ENCODE measurements at places on chromosomes 6 and 20.

- no peak for DNase-seq
Measured at GRCh38 chr6:15207923-15208322, 37.9 kb upstream of the JARID2 start.

GRCh38 chr6:159681191-159681880 is 11.7 kb downstream of the SOD2 start:
- no peak for DNase-seq

DNA sequence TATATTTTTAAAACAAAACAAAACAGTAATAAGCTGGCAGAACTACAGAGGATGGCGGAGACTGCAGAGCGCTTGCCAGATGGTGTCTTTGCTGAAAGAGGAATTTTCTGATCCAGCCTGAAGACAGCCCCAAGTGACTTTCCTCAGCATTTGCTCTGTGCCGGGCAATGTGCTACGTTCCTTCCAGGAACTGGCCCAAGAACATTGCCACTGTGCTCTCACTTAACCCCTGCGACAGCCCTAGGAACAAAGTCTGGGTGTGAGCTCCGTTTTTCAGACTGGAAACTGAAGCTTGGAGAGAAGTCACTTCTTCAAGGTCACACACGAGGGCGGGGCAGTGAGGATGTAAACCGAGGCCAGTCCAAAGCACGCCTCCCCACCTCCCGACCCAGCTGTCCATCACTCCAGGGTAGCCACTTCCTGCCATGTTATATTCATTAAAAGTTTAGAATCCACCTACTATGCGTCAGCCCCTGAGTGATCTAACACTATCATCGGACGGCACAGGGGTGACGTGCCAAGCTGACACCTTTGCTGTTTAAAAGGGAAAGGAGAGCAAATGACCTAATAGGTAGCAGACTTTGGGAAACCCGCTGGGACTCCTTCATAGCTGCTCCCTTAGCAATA is 22.3 kb upstream of the BMP7 start:
- DNase-seq, result no peak

DNA sequence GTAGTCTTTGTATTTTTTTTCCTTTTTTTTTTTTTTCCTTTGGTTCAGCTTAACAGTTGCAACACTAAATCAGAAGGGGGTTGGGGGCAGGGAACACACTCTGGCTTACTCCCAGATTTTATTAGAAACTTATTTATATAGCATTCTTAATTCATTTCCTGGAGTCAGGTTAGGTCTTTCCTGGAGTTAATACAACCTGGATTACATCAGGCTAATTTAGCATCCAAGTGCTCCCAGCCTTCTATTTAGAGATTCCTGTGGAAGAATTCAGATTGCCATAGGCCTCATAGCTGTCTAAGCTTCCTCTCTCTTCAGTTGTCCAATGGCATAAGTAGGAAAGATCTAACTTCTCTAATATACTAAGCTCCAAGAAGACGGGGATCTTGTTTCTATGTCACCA is 35.8 kb upstream of the PKHD1 start:
- no peak for DNase-seq

DNA sequence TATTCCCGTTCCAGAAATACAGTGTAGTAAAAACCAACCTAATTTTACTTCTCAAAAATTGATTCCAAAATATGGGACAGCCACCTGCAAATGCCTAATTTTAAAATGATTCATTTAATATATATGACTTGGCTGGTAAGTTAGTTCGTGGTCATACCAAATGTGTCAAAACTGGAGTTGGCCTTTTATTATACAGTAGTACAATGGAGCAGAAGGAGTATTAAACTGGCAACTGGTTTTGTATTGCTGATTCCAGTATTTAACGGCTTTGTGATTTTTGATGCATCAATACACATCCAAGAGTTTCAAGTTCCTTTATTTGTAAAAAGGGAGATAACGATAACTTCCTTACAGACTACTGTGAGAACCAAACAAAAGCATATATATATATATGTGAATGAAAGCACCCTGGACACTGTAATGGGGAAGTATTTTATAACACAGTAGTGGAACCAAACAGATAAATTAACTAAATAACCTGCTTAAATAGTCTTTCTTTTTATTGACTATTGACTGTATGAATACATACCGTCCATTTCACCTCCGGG is 24.8 kb downstream of the SAMHD1 start:
- DNase-seq, result no peak

DNA sequence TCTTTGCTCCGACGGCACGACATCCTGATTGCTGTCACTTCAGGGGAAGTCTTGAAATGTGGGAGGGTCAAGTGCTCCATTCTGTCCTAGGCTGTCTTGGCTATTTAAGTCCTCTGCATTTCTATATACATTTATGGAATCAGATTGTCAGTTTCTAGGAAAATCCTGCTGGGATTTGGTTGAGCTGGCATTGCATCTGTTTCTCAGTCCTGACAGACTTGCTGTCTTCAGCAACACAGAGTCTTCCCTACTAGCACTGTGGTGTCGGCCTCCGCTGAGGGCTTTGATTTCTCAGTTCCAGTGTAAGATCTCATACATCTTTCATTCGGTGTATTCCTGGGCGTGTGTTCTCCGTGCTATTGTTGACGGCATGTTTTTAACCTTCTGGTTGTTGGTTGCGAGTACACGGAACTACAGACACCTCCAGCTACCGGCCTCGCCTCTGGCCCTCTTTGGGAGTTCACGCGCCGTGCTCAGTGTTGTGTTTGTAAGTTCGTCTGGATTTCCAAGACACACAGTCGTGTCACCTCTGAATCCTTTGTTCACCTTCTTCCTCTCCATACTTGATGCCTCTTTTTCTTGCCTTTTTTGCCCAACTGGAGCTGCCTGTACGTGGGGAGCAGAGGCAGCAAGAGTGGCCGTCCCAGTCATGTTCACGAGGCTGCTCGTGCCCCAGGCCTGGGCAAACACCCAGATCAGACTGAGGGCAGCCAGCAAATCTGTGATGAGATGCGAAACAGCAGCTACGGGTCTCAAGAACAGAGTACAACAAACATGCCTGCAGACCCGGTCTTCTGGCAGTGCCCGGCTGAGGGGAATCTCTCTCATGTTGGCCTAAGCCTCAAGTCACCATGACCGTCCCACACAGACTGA is 92.8 kb downstream of the TAF4 start:
- DNase-seq, result no peak

DNA sequence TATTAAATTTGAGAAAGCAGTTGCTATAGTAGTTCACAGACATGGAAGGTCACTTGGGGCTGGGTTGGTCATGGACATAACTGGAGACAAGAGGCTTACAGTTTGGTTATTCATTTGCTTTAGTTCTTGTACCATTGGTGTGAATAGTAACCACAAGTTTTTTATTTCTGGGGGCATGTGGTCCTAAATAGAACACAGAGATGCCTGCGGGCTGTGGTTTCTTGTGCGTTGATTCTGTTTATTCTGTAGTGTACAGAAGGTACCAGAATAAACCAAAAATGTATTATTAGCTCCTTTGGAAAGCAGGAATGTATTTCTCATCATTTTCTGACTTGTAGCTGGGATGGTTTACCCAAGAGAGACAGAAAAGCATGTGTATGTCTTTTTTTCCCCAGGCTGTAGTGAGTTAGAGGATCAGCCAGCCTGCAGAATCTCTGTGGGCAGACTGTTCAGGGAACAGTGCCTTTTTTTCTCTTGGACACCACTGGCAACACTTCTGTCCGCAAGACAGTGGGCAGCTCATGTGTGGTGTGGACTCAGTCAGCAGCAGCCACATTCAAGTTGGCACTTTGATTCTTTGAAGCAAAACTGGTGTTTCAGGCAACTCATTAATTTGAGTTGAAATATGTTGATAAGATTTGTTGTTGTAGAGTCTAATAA is 122.1 kb downstream of the LRRC1 start:
- DNase-seq, result no peak

DNA sequence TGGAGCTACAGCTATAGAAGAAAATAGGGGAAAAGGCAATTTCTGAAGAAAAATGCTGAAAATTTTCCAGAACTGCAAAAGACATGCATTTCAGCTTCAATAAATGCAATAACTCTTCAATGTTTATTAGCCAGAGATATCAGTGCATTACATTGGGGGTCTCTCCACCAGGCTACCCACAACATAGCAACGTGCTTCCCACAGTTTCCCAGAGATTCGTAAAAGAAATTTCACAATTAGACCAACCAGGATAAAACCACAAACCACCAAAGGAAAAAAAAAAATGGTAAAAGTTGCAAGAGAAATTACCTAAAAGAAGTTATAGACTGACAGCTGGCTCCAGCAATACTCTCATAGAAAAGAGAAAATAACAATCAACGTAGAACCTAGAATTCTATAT is 16.0 kb downstream of the LY86 start:
- DNase-seq, result no peak

DNA sequence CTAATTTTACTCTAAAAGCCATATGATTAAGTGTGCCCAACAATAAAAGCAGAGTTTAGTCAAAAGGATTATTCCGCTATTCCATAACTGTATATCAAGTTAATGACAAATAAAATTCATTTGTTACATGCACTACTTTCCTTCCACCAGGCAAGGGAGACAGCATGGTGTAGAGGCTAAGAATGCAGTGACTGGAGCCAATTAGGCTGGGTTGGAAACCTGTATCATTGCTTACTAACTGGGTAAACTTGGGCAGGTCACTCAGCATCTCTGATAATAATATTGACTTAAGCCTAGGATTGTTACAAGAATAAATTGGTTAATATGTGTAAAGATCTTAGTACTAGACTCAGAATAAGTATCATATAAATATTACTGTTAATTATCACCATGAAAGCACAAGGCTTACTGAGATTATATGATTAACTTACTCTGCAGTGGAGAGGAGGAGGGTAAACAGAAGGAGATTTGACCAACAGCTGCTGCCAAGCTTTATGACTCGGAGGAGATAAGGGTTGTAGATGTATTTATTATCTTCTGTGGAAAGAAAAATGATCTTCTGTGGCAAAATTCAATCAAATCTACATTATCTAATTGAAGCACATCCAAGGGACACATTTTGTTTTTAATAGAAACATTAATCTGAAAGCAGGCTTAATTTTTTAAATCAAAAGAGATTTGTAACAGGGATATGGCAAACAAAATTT is 1459.9 kb downstream of the GRIK2 start:
- DNase-seq, result no peak

- DNase-seq, result peak; percentile 69
Measured at GRCh38 chr20:62795023-62795761, 1.1 kb upstream of the MRGBP start.

- no peak for DNase-seq
Measured at GRCh38 chr20:17059465-17059864, 167.4 kb upstream of the PCSK2 start.

DNA sequence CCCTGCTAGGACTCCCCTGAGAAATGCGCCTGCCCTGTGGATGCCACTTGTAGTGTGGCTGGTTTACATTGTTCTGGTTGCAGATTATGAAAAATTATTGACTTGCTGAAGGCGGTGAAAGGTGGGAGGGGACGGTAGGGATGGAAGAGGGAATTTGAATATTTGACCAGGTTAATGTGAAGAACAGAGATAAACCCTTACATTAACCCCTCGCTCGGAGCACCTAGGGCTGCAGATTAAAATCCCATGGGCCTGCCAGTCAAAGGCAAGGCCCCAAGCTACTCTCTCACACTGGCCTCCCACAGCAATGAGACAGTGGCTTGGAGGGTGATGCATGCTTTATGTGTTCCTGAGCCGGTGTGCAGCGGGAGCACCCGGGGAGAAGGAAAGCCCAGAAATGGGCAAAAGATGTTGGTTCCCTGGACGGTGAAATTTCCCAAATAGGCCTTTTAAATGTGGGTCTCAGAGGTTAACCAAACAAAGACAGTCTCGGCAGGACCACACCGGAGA is 2.5 kb downstream of the FOXF2 start:
- DNase-seq, result no peak

DNA sequence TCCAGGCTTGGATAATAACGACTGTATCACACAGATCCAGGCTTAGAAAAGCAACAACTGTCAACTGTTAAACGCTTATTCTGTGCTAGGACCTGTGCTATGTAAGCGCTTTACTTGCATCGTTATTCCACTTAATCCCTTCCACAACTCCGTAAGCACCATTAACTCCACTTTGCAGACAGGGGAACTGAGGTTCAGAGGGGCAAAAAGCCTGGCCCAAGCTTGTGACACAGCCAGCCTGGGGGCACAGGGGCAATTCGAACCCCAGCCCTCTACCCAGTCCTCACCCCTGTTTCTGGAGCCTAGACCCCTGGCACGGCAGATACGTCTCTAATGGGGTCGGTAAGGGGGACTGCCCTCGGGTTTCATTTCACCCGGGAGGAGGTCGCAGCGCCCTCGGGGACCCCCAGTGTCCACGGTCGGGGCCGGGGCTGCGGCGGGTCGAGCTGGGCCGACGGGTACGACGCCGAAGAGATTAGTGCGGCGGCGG is 411 bp downstream of the DSN1 start:
- peak; percentile 7 for DNase-seq

DNA sequence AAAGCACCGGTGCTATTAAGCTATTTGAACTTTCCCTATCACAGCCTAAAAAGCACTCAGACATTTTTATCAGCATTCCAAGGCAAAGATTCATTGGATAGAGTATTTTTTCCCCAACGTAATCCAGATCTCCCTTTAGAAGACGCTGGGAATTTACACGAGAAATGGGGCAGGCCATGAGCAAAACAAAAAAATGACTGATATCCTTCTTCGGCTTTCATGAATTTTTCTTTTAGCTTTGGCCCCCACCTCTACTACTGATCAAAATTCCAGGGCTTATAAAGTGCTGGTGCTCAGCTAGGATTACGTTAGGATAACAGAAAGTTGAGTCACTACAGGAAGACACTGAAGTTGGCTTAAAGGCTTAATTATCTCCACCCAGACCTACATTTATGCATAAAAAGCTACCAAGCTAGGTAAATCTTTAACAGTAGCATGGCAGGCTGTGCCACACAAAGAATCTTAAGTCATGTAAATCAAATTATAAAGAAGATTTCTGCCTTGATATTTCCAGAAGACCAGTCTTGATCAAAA is 418.5 kb upstream of the BTBD3 start:
- no peak for DNase-seq

- no peak for DNase-seq
Measured at GRCh38 chr6:134389658-134390057, 71.7 kb upstream of the SGK1 start.

GRCh38 chr6:81787313-81788068 is 35.0 kb upstream of the TENT5A start:
- DNase-seq, result no peak

- DNase-seq, result peak; percentile 65
Measured at GRCh38 chr20:31674895-31675827, 37.4 kb downstream of the COX4I2 start.

DNA sequence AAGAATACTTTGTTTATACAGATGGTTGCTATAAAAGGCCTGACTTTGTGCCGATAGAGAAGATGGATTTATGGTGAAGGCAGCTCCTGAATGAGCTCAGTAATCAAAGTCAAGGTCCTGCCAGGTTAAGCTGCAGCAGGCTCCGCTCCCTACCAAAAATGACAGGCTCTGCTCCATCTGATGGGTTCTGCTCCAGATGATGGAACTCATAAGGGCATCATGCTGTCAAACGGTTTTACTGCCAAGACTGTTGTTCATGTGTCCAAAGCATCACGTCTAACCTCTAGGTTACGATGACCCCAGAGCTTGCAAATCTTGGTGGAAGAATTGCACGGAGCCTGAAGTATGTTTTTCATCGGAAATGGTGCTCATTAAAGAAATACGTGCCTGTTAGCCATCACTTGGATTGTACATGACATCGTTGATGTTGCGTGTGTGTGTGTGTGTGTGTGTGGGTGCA is 19.2 kb upstream of the PTGIS start:
- DNase-seq, result no peak

GRCh38 chr6:135087803-135088202 is 33.2 kb upstream of the HBS1L start:
- DNase-seq, result peak; percentile 42
